ENCODE measurements at places on chromosomes 2 and 18.

GRCh38 chr18:79720359-79720733 lies 40.7 kb downstream of the CTDP1 start:
- DNase-seq, result no peak

GRCh38 chr2:232420463-232421188 lies 14.0 kb downstream of the ALPG start:
- peak; percentile 70 for DNase-seq

DNA sequence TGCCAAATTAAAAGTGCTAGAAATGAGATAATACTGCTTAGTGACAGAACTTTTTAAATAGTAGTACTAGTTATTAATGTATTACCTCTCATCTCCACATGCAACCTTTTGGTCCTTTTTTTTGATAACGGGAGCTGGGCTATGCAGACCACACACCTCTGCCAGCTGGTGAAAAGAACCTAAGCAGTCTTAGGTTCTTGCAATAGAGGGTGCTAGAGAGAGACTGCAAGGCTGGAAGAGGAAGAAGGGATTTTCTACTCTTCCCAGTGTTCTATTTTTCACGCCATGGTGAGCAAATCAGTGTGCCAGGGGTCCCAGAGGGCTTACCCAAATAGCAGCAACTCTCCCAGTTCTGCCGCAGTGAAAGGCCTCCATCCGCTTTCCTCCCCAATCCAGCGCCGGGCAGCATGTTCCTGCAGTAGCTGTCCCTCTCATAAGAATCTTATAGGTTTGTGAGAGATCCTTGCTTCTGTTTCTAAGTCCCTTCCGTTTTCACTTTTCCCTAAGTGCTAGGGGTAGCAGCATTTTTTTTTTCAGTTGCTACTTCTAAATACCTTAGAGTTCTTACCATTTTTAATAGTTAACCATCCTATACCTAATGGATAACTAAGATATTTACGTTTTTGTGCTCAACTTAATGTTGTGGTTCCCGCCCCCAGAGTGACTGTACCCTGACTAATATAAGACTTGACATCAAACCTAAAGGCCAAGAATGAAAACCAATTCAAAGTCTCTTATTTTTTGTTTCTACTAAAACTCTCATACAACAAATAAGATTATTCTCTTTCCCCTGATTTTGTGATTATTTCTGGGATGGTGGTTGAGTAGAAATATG lies 69.4 kb upstream of the UBE2E3 start:
- DNase-seq, result no peak

GRCh38 chr2:217244815-217245214 lies 385.0 kb upstream of the TNP1 start:
- no peak for DNase-seq

- DNase-seq, result no peak
Observed at GRCh38 chr2:50443868-50444630, 587.9 kb downstream of the NRXN1 start.

All from trophoblast cell (in vitro differentiated cells and primary cell).